Gastrocnemius medialis (tissue), 4 donors: ENCODE measurements at places on chromosomes 13 and 19. TPM values are rescaled to one million over a fixed set of nuclear protein-coding genes. Genes with fewer than 3 reads are reported as not detected.

TMEM91 gene
- total RNA-seq: 13.6 TPM

DNA sequence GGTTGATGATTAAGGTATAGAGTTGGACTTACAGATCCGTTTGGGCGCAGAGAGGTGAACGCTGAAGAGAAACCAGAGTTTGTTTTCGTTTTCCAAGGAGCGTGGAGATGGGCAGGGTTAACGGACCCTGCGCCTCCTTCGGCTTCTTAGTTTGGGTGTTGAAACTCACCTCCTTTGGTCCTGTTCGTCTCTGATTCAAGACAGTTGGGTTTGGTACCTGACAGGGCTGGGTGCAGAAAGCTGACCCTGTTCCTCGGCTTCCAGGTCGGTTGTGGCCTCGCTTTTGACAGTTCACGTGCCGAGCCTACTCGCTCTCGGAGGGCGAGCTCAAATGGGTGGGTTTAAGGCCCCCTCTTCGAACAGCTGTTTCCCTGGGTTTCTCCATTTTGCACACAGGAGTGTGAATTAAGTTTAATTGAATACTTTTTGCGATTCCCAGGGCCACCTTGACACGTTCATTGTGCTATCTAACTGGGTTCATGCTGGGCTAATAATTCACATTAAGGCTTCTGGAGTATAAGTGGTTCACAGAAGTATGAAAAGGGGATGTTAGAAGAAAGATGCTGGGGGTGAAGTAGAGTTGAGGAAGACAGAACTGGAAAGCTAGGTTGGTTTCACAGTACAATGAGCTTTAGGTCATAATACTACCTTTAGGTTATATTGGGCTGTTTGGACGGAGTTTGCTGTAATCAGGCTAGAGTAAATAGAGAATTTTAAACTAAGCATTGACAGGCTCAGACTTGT lies 638 bp downstream of the USPL1 start:
- DNase-seq: no peak

- no peak for DNase-seq
Measured at GRCh38 chr19:42095814-42096230, 19.9 kb downstream of the ZNF574 start.

- DNase-seq: no peak
Measured at GRCh38 chr13:39448834-39449233, 154.2 kb downstream of the LHFPL6 start.

DNA sequence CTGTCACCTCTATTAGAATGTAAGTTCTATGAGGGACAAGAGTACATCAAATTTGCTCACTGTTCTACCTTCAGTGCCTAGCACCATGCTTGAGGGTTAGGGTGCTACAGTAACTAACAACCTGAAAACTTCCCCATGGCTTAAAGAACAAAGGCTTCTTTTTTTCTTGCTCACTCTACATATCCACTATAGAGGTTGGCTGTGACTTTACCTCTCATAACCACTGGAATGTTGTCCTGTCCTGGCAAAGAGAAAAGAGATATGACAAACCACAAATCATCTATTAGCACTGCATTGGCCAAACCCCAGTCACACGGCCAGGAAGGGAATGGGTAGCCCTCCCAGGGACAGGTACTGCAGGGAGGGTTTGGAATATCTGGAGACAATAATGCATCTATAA lies 23.2 kb upstream of the ACOD1 start:
- DNase-seq: no peak

ZNF20 gene
- 0.78 TPM for total RNA-seq
